AG08396 (cell line): ENCODE measurements at places on chromosomes 1 and 21.

- no peak for DNase-seq
Measured at GRCh38 chr1:14937288-14937949, 216.1 kb upstream of the TMEM51 start.

DNA sequence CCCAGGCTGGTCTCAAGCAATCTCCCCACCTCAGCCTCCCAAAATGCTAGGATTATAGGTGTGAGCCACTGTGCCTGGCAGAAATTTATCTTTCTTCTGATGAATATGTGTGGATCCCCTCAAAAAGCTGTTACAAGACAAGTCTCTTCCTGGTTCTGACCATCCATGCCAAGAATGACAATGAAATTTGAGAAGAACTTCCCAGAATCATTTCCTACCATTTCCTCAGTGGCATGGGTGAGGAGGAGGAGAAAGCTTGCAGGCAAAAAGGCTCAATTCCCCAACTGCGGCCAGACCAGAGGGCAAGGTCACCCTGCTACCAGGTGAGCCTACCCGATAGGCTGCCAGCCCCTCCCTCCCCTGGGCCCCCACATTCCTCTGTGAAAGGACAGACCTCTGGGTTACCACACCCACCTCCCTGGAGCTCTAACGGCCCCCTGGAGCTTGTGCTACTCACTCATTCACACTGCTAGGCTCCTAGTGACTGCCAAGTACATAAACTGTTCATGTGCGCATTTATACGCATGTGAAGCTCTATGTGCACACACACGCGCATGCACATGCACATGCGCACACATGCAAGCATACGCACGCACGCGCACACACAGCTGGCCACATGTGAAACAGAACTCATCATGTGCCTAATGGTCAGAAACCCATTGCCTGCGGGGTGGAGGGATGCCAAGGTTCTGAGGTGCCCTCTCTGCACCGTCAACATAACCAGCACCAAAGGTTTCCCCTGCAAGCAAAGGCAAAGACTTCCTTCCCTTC, 17.0 kb downstream of the MRAP start:
- no peak for DNase-seq

DNA sequence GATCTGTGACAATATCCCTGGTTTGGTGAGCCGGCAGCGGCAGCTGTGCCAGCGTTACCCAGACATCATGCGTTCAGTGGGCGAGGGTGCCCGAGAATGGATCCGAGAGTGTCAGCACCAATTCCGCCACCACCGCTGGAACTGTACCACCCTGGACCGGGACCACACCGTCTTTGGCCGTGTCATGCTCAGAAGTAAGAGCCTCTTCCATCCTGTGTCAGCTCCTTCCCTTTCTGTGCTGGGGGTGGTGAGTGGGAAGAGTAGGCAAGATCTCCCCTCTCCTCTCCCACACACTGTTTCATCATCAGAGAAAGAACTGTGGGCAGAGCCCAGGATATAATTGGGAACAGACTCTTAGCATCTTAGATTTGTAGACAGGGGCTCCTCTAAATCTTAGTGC, 6.1 kb downstream of the WNT2B start:
- no peak for DNase-seq

- DNase-seq: no peak
Measured at GRCh38 chr1:8871539-8871935, 6.9 kb downstream of the ENO1 start.

DNA sequence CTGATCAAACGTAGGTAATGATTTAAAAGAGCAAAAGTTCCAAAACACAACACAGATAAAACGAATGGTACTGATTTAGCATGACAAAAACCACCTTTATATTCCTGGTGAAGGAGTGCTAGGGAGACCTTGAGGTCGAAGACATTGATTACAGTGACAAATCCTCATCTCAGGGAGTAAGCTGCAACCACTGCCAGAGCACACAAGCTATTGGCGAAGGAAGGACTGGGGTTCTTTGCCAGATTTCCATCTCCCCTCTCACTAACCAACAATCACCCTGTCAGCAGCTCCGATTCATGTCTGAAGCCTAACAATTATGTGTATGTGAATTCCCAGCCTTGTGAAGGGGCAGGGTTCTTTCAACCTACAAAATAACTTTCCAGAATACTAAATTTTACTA, 40.2 kb upstream of the DMRTB1 start:
- no peak for DNase-seq

DNA sequence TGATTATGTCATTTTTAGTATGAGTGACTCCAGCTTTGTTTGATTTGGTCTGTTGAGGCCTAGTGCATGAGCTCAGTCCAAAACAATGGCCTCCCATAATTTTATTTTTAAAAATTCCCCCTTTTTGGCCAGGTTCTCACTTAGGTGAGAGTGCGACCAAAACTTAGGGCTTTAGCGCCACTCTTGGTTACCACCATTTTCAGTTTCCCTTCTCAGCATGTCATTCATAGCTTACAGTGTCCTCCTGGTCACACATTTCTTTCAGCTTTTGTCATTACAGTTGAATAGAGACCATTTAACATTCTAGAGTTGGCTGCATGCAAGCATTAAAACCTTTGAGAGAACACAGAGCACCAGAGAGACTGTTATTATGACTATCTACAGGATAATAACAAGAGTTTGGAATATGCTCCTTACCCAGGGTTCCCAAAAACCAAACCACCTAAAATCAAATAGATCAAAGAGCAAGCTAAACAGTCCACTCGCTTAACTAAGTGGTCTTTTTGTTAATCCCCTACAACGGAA, 85.4 kb downstream of the TLR5 start:
- no peak for DNase-seq

- peak; percentile 91 for DNase-seq
Measured at GRCh38 chr1:109509176-109510134, at the start of gene AMIGO1. Gene AMIGO1 (minus strand): TSS chr1:109509727. CDS start chr1:109508912, 815 bp downstream.

- DNase-seq: no peak
Measured at GRCh38 chr1:67677930-67678329, 7.1 kb upstream of the GADD45A start.

GRCh38 chr1:204782118-204782700, 88.5 kb upstream of the NFASC start:
- no peak for DNase-seq

- no peak for DNase-seq
Measured at GRCh38 chr1:41393716-41394368, 32.6 kb downstream of the FOXO6 start.

- DNase-seq: no peak
Measured at GRCh38 chr1:44637702-44638411, 36.4 kb downstream of the TMEM53 start.

- DNase-seq: no peak
Measured at GRCh38 chr1:168420177-168420576, 123.6 kb downstream of the XCL2 start.

- no peak for DNase-seq
Measured at GRCh38 chr1:39167632-39168209, 36.8 kb upstream of the MACF1 start.

DNA sequence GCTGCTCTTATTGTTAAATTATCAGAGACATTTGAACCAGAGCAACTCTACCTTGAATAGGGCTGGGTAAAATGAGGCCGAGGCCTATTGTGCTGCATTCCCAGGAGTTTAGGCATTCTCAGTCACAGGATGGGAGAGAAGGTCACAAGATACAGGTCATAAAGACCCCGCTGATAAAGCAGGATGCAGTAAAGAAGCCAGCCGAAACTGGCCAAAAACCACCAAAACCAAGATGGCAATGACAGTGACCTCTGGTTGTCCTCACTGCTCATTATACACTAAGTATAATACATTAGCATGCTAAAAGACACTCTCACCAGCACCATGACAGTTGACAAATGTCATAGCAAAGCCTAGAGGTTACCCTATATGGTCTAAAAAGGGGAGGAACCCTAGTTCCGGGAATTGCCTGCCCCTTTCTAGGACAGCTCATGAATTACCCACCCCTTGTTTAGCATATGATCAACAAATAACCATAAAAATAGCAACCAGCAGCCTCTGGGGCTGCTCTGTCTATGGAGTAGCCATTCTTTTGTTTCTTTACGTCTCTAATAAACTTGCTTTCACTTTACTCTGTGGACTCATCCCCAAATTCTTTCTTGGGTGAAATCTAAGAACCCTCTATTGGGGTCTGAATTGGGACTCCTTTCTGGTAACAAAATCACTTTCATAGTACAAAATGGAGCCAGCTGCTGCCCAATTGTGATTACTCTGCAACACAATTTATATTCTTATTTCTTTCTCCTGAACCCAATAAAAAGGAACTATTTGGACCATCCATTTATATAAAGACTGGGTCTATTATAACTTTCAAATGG, 179.6 kb downstream of the TGFBR3 start:
- no peak for DNase-seq

GRCh38 chr1:89842567-89843272, 21.9 kb downstream of the LRRC8D start:
- DNase-seq: peak; percentile 51

DNA sequence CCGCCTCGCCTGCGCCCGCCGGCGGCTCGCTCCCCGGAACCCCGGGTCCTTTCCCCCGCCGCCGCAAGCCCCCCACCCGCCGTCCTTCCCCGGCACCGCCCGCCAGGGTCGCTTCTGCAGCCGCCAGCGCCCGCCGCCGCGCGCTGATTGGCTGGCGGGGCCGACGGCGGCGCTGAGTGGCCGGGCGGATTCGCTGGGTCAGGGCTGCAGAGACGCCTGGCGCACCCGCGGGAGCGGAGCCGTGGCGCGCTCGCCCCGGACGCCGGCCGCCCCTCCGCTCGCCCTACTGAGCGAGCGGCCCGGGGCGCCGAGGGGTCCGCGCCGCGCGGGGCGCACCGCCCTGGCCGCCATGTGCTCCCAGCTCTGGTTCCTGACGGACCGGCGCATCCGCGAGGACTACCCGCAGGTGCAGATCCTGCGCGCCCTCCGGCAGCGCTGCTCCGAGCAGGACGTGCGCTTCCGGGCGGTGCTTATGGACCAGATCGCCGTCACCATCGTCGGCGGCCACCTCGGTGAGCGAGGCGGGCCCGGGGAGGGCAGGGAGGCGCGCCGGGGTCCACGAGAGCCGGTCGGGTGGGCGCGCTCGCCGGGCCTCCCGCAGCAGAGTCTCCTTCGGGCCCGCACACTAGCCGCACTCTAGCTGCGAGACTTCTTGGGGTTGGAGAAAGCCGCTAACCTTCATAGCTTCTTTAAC, at the start of gene RIMKLA:
RIMKLA (plus strand) TSS at position 207 of the 694 bp plus-strand sequence; CDS start at position 350, 143 bp downstream.
- peak; percentile 88 for DNase-seq

DNA sequence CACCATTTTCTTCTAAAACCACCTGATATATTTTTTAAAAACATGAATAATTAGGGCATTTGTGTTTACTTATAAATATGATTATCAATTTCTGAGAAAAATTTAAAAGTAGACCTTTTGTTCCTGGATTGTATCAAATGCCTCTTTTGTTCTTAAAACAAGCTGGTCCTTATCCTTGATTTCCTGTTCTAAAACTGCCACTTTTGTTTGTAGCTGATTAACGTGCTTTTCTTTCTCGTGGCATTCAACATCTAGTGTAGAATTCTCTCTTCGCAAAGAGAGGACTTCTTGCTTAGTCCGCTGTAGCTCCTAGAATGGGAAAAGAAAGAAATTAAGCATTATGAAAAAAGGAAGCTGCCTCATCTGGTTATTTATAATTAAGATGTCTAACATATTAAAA, 25.0 kb downstream of the SASS6 start:
- no peak for DNase-seq

GRCh38 chr1:187870552-187870951, 1041.8 kb downstream of the PLA2G4A start:
- DNase-seq: no peak

- DNase-seq: no peak
Measured at GRCh38 chr1:5826601-5827000, 165.6 kb downstream of the NPHP4 start.

DNA sequence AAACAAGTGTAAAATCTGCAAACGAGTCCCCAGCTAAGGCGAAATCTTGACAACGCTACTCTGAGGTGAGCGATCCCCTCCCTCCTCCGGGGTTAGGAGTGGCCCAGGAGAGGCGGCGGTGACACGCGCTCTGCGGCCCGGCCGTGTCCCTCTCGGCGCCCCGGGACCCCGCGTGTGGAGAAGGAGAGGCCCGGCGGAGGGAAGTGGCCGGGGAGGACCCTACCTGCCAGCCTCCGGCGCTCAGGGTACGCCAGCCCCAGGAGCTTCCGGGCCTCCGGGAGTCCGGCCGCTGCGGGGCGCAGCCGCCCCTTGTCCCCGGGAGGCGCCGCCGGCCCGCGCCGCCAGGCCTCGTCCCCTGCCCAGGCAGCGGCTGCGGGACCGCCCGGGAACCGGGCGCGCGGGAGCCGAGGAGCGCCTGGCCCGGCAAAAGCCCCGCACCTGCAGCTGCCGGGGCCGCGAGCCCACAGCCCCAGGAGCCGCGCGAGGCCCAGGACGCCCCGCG, 543 bp downstream of the ABCB10 start:
- DNase-seq: peak; percentile 64

DNA sequence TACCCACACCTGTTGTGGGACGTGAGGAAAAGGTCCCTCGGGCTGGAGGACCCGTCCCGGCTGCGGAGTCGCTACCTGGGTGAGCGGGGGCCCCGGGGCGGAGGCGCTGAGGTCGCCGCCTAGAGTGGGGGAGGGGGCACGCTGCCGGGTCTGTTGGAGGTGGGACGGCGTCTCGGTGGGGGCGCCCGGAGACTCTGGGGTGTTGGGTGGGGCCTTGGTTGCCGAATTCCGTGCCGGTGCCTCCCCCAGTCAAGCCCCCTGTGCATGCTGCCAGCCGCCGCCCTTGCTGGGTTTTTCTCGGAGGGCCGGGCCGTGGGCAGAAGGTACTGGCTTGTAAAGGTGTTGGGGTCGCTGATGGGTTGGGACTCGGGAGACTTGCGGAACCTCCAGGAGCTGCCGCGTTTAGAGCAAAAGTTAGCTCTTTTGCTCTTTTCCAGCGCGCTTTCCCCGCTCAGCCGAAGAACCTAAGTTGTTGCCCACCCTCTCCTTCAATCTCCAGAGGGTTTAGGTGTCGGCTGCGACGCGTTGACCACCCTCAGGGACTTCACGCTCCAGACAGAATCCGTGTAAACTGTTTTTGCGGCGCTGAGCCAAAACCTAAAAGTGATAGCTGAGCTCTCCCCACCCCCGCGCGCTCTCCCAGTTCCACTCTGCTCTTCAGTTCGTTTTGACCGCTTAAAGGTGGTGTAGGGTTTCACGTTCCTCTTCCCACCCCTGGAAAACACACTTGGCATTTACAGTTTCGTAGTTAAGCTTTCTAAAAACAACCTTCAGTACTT, at the start of gene MPC2:
MPC2 (minus strand) TSS at position 143 of the 779 bp plus-strand sequence. CDS start 1,231 bp downstream, outside the sequence.
- DNase-seq: peak; percentile 74

- no peak for DNase-seq
Measured at GRCh38 chr21:42597487-42598158, 55.8 kb upstream of the PDE9A start.

DNA sequence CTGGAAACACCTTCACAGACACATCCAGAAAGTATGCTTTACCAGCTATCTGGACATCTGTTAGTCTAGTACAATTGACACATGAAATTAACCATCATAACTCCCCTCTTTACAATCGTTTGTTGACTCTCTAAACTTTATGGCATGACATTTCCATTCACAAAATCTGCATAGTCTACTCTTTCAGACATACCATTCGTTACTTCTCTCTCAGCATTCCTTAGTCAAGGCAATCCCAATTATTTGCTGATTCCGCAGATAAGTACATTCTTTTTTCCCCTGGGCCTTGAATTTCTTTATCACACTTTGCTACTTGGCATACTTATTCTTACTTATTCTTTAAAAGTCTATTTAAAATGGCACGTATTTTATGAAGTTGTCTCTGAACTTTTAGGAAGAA, 15.1 kb upstream of the CRB1 start:
- DNase-seq: no peak
